ENCODE measurements at places on chromosomes 4 and X.

DNA sequence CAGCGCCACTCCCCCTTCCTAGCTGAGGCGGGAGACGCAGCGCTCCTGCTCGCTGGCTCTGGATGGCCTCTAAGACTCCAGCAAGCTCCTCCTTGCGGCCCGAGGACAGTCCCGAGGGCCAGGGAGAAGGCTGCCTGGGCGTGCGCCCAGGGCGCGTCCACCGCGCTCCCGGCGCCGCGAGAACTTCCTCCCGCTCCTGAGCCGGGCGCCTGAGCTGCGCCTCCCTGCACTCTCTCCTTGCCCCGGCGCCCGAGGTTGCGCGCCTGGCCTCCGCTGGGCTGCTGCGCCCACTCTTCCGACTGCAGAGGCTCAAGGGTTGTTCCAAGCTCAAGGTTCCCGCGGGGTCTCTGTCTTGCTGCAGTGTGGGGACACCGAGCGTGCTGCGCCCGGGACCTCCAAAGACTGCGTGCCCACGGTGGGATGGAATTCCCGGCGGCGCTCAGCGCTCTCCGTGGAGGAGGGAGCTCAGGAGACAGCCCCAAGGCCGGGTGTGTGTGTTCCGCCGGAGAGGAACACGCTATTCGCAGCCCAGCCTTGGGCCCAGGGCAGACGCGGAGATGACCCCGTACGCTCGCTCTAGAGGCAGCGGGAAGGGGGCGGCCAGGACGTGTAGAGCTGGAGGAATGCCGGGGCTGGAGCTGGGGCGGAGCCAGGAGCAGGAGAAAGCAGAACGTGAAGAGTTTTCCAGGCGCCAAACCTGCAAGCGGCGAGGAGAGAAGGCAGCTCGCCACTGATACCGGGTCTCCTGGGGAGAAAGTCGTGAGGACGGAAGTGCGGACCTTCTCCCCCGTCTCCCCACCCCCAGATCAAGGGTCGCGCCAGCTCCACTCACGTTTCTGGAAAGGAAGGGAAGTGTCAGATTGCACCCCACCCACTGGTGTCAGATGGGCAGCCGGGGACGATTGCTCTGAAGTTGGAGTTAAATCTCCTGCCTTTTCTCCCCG, at the start of gene ARHGAP6:
TSS of gene ARHGAP6 (minus strand) at position 753 of the 944 bp plus-strand sequence. CDS start 1,092 bp downstream, outside the sequence.
- DNase-seq = no peak

- no peak for DNase-seq
Observed at GRCh38 chrX:56790778-56791177, 61.7 kb downstream of the NBDY start.

- DNase-seq = no peak
Observed at GRCh38 chr4:181597766-181598165, 645.4 kb upstream of the TENM3 start.

GRCh38 chrX:44899946-44900345, 27.0 kb downstream of the KDM6A start:
- DNase-seq = no peak

- no peak for DNase-seq
Observed at GRCh38 chr4:28241021-28241420, 1380.4 kb downstream of the STIM2 start.

DNA sequence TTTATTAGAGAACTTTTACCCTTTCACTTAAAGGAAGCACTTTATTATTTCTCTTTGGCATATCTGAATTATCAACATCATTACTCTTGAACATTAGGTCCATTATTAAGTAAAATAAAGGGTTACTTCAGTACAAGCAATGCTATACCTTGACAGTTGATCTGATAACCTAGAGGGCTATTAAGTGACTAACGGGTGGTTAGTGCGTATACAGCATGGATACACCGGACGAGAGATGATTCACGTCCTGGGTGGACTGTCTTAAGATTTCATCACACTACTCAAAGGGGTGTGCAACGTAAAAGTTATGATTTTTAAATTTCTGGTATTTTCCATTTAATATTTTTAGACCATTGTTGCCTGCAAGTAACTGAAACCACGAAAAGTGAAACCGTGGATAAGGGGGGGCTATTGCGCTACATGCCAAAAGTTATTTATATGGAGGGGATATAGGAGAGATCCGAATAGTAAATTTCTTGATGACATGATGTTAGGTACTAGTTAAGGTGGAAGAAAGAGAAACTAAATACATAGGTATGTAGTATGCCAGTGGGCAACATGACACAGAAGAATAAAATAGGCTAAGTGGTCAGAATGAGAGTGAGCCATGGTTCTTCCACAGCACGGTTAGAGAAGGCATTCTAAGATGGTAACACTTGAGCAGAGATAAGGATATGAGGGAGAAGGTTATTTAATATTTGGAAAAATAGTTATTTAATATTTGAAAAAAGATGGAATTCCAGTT, 230.8 kb upstream of the ANKRD50 start:
- DNase-seq = no peak

- DNase-seq = no peak
Observed at GRCh38 chr4:182240161-182241130, 2.8 kb upstream of the TENM3 start.

DNA sequence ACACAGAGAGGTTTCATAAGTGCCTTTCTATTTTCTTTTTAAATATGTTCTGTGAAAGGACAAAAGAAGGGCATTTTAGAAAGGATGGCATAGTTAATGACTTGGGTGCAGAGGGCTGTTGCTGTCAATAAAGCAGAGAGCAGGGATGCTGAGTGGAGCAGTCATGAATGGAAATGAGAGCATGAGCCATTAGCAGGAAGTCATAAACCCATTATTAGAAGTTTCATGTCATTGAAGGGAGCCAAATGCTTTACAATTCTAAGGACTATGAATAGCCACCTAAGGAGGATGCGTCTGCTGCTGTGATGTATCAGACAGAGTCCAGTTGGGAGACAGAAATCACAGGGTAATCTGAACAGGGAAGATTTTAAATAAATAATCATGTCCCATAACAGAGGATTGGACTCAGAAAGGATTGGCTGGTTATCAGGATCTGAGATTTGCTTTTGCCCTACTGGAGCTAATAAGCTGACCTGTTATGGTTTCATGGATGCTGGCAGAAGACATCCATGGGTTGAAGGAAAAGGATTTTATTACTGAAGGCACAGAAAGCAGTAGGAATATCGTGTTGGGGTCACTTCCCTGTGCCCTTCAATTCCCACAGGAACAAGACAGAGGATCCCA, 47.5 kb upstream of the WDR19 start:
- DNase-seq = no peak

DNA sequence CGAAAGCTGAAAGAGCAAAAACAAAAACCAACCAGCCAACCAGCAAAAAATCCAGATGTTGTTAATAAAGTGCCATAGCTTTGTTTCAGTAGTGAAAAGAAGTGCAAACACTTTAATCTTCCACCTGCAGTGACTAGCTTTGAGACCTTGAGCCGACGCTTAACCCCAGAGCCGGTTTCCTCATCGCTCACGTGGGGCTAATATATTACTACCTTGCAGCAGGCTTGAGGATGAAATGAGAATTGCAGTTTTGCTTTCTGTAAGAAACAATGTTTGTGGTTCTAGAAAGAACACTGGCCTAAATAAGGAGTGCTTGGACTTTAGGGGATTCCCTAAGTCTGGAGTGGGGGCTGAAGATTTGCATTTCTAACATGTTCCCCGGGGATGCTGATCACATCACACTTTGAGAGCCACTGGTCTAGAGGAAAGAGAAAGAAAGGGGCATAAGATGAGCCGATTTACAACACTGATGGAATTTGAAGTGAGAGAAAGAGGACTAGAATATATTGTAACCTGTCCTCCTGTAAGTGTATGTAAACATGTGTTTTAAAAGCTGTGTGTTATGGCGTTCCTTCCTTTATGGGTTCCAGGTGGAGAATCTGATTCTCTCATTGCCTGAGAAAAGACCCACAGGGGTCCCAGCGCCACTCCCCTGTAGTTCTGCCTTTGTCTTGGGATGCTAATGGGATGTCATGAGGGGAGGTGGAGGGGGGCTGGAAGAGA, 1.4 kb downstream of the FGF2 start:
- DNase-seq = no peak

DNA sequence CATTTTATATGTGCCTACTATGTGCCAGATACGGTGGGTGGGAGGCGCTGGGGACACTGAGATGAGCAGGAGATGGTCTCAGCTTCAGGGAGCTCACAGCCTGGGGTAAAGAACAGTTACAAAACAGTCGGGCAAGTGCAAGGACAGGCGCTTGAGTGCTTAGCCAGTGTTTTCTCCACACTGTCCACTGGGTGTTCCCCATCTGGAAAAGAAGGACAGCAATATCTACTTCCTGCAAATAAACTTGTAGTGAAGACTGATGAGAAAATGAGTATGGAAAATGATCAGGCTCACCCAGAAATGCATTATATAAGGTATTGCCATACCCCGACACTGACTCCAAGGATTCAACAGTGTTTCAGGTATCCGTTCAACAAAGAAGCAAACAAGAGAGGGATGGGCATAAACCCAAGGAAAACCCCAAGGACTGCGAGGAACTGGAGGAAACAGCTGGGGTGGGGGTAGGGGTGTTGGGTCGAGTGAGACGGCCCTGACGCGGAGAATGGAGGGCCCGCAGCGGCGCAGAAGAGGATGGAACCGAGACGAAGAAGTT, 835 bp downstream of the TMEM185A start:
- DNase-seq = no peak

DNA sequence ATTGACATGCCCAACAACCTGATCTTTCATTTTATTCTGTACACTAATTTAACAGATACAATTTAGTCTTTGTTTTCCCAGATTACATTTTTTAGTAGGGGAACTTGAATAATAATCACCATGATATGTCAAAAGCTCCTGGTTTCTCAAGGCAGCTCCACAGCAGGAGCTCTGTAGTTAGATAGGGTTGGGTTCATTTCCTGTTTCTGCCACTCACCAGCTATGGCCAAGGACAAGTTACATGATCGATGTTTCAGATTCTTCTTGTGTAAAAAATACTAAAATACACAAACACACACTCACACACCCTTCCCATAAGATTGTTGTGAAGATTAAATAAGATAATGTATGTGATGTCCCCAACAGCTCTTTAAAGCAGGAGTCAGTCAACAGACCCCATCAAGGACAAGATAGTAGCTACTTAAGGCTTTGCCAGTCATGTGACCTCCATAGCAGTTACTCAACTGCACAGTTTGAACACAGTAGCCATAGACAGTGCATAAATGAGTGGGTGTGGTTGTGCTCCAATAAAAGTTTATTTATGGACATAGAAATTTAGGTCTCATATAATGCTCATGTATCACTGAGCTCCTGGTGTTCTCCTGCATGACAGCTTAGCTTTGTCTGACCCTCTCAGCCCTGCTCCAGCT, 18.4 kb downstream of the GUCY1A1 start:
- DNase-seq = no peak

GRCh38 chrX:619812-620531, 10.6 kb upstream of the SHOX start:
- DNase-seq = no peak

DNA sequence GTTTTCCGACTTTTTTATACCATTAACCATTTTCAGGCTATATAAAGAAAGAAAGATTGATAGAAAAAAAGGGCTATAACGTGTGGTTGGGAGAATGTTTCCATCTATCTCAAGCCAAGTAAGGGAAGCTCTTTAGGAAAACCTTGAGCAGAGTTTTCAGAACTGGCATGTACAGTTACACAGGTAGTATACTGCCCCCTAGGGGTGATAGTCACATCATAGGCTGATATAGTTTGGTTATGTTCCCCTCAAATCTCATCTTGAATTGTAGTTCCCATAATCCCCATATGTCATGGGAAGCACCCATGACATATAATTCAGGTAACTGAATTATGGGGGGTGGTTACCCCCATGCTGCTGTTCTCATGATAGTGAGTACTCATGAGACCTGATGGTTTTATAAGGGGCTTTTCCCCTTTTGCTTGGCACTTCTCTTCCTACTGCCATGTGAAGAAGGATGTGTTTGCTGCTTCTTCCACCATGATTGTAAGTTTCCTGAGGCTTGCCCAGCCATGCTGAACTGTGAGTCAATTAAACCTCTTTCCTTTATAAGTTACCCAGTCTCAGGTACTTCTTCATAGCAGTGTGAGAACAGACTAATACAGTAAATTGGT, 186.8 kb downstream of the TMA16 start:
- DNase-seq = no peak

GRCh38 chr4:97252615-97253154, 890.6 kb downstream of the STPG2 start:
- DNase-seq = no peak

- DNase-seq = no peak
Observed at GRCh38 chrX:4944767-4945166, 1231.3 kb upstream of the PRKX start.

- DNase-seq = no peak
Observed at GRCh38 chr4:7017446-7018048, 25.6 kb upstream of the TADA2B start.

DNA sequence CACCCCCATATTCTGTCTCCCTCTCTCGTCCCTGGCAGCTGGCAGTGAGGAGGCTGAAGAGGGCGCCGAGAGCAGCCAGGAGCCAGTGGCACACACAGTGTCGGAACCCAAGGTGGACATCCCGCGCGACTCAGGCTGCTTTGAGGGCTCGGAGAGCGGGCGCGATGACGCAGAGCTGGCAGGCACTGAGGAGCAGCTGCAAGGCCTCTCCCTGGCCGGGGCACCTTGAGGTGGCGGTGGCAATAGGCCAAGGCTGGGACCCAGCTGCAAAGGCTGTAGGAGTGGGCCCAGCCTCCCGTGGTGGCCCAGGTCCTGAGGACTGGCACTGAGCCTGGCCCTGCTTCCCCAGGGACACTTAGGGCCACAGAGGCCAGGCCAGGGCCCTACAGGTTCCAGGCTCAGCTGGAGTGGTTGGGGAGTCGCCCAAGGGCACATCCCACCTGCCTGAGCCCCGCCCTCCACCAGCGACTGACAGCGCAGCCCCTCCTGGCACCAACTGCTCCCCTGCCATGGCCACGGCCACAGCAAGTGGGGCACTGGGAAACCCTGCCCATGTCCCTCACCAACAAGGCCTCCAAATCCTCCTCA, 13.9 kb downstream of the SASH3 start:
- DNase-seq = no peak

DNA sequence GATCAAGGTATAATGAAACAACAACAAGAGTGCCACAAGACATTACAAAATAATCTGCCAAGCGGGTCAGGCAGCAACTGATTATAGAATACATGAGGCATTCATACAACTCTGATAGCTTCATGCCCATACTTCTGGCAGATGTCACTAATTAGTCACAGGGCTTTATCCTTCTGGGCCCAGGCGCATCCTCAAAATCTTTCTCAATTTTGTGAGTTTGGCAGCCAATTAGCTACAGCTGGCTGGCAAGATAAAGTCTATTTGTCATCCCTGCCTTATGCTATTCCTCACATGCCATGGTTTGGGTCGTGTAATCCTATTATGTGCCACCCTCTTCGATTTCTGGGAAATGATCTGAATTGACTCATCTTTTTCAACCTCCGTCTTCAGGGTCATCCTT, 254.3 kb downstream of the PACRGL start:
- DNase-seq = no peak

- no peak for DNase-seq
Observed at GRCh38 chrX:1516596-1517104, 20.3 kb downstream of the P2RY8 start.

- no peak for DNase-seq
Observed at GRCh38 chrX:103864886-103865534, 33.0 kb upstream of the RAB9B start.
